Right hindlimb (tissue), 1 donor: ENCODE measurements at places on chromosomes 1 and 21.

- no peak for DNase-seq
Measured at GRCh38 chr1:118981436-118981835, 6.7 kb downstream of the TBX15 start.

- no peak for DNase-seq
Measured at GRCh38 chr1:35505911-35506798, 51.0 kb downstream of the KIAA0319L start.

DNA sequence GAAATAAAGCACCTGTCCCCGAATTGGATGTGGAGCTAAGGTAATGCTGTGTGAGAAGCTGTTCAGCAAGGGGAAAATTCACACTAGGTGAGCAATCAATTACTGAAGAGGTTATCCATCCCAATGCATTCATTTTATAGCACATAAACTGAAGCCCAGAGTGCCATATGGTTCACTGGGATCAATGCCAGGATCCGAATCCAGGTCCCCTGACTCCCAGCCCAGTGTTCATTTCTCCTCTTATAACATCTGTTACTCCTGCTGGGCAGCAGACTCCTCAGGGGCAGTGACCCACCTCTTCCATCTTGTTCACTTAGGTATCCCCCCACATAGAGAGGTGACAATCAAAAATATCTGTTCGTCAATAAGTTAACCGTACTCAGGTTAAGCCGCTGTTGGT, 13.2 kb upstream of the SEC16B start:
- DNase-seq, result no peak

GRCh38 chr21:35259457-35259856, 210.4 kb upstream of the RUNX1 start:
- DNase-seq, result no peak

DNA sequence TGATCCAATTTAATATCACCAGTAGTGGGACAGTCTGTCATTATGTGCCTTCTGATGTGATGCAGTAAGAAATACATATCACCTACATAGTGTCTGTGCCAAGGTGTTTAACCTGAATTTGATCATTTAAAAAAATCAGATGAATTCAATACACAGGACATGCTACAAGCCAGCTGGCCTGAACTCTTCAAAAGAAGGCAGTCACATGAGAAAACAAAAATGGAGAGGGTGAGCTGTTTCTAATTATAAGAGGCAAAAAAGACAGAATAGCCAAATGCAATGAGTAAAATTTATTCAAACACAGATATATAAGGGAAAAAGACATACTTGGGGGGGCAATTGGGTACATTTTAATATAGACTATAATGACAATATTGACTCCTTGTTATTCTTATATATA, 66.5 kb downstream of the ST3GAL3 start:
- DNase-seq, result no peak

DNA sequence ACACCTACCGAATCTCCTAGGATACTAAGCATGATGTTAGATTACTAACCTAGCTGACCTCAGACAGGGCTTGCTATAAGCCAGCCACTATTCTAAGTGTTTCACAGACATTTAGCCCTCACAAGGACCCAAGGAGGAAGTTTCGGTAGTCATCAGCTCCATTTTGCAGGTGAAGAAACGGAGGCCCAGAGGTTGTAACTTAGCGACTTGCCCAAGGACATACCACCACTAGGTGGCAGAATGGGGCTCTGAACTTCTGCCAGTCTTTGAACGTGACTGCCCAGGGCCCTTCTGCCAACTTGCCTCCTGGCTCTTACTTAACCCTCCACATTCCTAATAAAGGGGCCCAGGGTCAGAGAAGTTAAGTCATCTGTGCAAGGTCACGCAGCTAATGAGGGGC, 283.5 kb downstream of the C1orf94 start:
- peak; percentile 22 for DNase-seq

- DNase-seq, result peak; percentile 35
Measured at GRCh38 chr1:39900662-39901463, 854 bp downstream of the MYCL start.
